Foreskin keratinocyte (primary cell): ENCODE measurements at places on chromosomes 7 and 10. TPM values are rescaled to one million over a fixed set of nuclear protein-coding genes. Genes with fewer than 3 reads are reported as not detected.

Gene CC2D2B
- 0.24 TPM in 1 of 2 replicates, not detected in the other for total RNA-seq

Gene SPDYE9
- not detected in 2 replicates for total RNA-seq

Gene HK1
- 73.2 and 109 TPM in 2 replicates for total RNA-seq

Gene ASAH2
- 3.5 and 4.0 TPM in 2 replicates for total RNA-seq

Gene TMEM213
- not detected in 2 replicates for total RNA-seq

Gene GSTO1
- total RNA-seq, result 168 and 181 TPM in 2 replicates

Gene GPRIN2
- 0.58 and 0.78 TPM in 2 replicates for total RNA-seq

Gene TDRD1
- total RNA-seq, result 0.11 TPM in 1 of 2 replicates, not detected in the other

Gene IFIT1B
- not detected in 2 replicates for total RNA-seq

Gene CFAP70
- 0.28 and 0.41 TPM in 2 replicates for total RNA-seq

Gene EFCAB10
- 0.18 and 0.31 TPM in 2 replicates for total RNA-seq

Gene UCN3
- not detected in 2 replicates for total RNA-seq

Gene POM121C
- total RNA-seq, result 17.2 and 18.3 TPM in 2 replicates

Gene EGR2
- 0.03 TPM in 1 of 2 replicates, not detected in the other for total RNA-seq

Gene MMD2
- total RNA-seq, result not detected in 2 replicates

- peak; percentile 1 for DNase-seq
Measured at GRCh38 chr7:22137026-22137425, 191.3 kb upstream of the CDCA7L start.

DNA sequence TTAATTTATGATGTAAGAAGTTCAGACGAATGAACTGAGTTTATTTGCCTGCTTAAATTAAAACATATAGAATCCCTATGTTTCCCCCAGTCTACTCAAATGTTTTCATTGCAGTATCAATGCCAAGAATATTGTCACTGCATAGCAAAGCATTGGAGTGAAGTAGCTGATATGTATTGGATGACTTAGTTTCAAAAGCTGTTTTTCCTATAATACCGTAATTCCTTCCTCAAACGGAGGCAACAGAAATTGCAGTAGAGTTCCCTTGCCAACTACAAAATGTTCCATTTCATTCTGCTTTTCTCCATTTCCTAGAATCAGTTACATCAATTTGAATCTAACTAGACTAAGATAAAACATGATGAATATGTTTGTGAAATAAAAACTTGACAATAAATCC lies 174.1 kb downstream of the CNTNAP2 start:
- no peak for DNase-seq

GRCh38 chr7:45980181-45980905 lies 59.3 kb upstream of the IGFBP3 start:
- DNase-seq, result peak; percentile 37

DNA sequence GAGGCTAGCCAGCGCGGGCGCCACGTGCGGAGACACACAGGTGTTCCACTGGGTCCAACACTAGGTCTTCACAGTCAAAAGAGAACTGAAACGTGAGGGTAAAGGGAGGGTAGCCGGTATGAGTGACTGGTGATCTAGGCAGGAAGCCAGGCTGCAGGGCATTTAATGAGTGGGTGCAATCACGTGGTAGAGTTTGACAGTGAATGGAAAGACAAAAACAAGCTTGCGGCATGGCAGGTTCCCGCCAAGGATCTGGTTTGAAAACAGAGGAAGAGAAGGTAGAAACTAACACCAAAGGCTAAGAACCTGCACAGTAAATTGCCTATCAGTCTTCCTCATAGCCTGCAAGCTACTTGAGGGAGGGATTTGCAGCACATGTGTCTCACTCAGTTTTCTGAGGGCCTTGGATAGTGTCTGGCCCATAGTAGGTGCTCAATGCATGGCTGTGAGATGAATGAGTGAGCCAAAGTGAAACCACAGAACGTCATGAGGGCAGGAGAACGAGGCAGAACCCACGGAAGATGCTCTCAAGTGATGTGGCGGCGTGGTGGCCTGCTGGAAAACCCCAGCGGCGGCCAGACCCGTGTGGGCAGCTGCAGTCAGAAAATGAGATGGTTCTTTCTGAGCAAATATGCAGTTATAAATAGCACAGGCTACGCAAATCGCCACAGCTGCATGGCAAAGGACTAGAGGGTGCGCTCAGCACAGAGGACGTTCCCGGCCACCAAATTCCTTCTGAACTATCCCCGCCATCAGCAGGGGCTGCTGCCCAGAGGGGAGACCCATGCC lies 183.6 kb upstream of the NFE2L3 start:
- no peak for DNase-seq

DNA sequence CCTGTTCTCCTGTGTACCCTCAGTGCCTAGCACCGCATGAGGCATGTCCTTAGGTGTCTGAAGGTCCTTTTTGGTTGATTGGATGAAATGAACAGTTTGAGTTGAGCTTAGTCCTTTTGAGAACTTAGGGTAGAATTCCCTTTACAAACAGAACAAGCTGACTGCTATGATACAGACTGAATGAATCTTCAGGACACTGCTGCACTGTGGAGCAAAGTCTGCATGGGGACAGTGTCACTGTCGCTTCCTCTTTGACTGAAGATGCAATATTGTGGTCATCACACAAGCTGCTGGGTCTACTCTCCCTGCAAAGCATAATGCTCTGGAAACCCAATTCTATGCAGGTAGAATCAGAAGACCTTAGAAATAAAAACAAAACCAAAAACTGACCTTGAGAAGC lies 8.6 kb upstream of the PLAU start:
- DNase-seq, result no peak

DNA sequence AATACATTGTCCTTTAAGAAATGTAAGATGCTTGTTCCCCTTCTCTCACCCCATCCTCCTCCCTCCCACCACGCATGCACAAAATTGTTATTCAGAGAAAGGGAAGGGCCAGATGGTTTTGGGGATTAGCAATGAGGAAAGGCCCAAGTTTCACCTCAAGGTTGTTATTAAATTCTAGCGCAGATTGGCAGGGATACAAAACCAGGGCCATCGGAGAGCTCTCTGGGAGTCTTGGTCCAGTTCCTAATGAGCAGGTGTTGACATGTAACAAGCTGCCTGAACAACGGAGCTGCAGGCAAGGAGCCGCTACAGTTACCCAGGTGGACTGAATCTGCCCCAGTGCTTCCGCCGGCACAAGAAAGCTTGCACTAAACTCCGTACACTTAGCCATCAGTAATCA lies 9.7 kb upstream of the ANK3 start:
- DNase-seq, result peak; percentile 74

DNA sequence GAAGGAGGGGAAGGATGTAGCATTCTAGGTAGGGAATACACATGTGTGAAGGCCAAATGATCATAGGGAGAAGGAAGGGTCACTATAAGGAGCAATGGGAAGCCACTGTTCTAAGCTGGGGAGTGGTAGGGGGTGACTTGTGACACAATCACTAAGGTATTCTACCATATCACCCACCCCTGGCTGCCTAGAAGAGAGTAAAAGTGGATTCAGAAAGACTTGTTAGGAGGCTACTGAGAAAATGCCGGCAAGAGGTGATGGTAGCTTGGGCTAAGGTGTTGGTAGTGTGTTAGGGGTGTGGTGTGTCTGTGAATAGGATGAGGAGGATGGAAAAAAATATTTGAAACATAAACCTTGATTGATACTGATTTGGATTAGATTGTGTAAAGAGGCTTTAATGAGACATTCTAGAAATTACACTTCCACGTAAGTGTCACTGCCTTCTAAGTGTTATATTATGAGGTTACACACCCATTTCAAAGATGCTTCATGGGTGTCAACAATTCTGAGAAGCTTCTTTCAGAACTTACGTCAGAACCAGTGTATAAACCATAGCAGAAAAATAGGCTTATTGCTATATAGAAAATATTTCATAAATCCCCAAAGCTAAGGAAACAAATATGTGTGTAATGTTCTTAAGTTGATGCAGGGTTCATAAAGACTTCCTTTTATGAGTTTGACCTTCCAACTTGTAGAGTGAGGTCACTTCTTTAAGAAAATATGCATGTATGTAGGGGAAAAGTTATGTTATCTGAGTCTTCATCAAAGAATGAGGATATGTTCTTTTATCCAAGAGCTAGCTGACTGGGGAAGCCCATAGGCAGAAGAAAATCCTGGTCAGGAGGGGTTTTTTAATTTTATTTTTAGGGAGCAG lies 5.6 kb upstream of the BPGM start:
- no peak for DNase-seq

- peak; percentile 40 for DNase-seq
Measured at GRCh38 chr10:110803830-110804338, 67.8 kb upstream of the PDCD4 start.

- no peak for DNase-seq
Measured at GRCh38 chr7:76002139-76002538, 7.7 kb upstream of the TMEM120A start.

GRCh38 chr7:154906736-154907355 lies 96.1 kb downstream of the PAXIP1 start:
- no peak for DNase-seq

DNA sequence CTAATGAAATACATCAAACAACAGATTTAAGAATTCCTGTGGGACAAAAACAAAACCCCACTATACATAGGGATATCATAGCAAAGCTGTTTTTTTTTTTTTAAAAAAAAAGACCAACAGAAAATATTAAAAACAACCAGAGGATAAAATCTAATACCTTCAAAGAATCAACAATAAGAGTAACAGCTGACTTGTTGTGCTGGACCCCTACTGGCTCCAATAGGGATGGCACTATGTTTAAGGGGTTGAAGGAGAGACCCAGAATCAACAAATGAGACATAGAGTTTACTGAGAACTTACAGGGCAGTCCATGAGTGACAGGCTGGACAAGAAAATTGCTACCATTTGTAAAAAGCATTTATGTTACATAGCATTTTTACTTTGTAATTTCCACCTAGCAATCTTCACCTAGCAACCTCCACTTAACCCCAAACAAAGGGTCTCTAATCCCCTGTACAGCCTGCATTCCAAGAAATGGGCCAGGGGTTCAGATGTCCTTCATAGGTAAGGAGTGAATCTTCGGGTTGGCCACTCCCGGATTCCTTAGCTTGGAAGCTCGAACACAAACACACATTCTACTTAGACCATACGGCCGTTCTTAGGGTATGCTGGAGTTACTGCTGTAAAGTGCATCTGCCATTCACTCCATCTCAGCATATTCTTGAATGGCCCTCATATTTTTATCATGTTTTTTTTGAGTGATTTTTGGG lies 25.8 kb downstream of the ASZ1 start:
- no peak for DNase-seq

GRCh38 chr10:73585327-73585726 lies 5.8 kb downstream of the USP54 start:
- DNase-seq, result no peak

DNA sequence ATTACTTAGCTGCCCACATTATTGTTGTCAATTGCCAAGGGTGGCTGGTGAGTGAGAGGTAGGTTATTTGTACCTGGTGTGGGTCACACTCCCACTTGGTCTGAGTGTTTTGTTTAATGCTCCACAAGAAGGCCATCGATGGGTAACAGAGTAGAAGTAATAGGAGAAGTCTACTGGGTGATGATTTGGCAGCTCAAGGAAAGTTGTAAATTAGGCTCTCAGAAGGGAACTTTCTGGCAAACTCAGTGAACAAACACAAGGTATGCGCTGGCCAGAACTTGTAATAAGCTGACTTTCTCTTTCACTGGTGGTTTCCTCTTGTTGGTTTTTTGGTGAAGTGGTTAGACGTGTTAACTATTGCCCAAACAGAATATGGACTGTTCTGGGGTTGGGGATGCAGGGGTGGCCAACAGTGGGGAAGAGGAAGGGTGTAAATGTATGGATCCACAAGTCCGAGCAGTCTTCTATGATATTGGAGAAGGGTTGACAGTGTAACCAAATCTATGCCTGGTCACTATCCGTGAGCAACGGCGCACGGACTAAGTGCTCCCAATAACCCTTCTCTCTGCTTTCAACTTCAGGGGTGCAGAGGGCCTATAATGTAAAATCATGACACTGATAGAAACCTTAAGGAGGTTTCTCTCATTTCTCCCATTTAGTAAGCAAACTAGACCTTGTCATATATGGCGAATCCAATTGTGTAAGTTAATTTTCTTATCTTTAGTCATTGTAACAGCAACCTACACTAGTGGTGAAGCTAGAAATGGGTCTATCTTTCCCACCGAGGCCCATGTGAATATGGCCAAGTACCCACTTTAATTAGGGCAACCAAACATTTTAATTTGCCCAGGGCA lies 212.8 kb downstream of the PTEN start:
- no peak for DNase-seq

DNA sequence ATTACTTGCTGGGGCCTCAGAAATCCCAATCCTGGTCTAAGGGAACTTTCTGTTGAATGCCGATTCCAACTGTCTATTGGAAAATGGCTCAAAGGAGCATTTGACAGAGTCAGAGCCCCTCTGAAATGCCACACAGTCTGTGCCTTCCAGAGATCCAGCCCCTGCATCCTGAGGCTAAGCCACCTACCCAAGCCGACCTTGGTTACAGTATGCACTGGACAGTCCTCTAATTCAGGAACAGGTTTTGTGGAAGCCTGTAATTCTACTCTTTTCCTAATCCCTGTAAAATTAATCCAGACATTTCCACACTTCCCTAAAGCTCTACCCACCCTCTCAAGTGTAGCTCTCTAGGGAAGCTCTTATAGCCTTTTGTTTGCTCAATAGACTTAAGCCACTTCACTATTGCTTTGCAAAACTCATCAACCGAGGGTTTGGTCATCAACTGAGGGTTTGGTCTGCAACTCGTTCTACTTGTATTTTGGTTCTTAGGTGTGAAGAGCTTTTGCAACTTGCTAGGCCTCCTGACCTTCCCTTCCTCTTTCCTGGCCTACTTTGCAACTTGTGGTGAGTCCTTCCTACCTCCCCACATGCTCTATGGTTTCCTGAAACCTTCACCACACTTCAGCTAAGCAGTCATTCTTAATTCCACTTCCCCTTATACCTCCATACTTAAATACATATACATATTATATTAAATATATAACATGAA lies 364.8 kb downstream of the SFMBT2 start:
- DNase-seq, result no peak

DNA sequence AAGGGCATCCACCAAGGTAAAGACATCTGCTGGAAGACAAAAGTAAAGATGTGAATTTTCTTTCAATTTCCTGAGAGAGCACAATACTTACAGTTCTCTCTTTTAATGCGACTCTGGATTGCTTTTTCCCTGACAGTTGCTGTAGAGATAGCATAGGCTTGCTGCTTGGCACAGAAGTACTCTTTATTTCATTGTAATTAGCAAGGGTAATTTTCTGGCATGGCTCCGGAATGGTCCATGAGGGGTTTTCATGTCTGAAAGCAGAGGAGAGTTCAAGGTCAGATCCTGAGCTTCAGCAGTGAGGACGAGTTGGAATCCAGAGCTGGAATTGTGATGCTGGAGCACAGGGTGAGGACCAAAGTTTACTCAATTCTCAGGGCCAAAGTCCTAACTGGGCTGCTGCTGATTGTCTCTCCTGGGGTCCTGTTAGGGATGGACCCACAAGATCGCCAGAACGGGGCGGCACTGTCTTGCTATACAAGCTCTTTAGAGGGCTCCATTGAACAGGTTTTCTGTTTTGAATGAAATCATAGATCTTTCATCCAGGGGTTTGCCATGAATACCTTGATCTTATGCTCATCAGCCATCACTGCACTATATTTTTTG lies 190.0 kb upstream of the MKI67 start:
- no peak for DNase-seq

DNA sequence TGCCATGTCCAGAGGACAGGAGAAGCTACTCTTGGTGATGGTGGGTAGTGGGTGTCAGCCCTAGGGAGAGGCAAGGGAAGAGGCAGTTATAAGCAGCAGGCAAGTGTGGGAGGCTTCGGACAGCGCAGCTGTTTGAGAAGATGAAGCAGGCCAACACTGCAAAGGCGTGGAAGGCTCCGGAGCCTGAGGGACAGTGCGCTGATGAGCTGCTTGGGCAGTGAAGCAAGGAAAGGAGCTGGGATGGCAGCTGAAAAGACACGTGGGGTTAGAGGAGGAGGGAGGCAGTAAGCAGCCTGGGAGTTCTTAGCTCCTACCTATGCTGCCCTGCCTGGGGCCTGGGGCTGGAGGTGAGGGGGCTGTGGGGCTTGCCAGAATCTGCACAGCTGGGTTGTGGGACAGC lies 50.1 kb upstream of the CRTAC1 start:
- no peak for DNase-seq

GRCh38 chr10:58993480-58994221 lies 182.8 kb upstream of the PHYHIPL start:
- no peak for DNase-seq
